ENCODE measurements at places on chromosomes 6 and 20. TPM values are rescaled to one million over a fixed set of nuclear protein-coding genes. Genes with fewer than 3 reads are reported as not detected.

RUNX2 gene
- total RNA-seq, result 0.05 TPM

TRIM10 gene
- total RNA-seq, result not detected

WFDC13 gene
- total RNA-seq, result not detected

FGD2 gene
- not detected for total RNA-seq

TAAR8 gene
- total RNA-seq, result not detected

CLVS2 gene
- not detected for total RNA-seq

RIPOR3 gene
- total RNA-seq, result 0.68 TPM

SAPCD1 gene
- total RNA-seq, result 2.4 TPM

Data from dermis blood vessel endothelial cell (primary cell).